Kidney (tissue), 22 donors: ENCODE measurements at places on chromosomes 2 and 18.

DNA sequence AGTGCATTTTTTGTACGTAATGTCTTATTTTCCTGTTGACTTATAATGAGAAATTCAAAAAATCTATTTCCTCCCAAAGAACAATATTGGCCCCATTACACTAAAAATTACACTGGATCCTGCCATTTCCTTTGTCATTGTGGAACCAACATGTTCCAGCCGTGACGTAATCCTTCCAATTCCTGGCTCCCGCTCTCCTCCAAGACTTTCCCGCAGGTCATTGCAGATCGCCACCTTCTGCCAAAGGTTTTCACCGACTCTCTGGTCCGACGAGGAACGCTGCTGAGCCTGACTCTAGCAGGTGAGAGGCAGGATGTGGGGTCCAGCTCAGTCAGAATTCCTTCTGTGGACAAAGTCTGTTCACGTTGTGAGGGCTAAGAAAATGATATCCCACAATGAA, 38.0 kb downstream of the PTGR3 start:
- no peak for DNase-seq

DNA sequence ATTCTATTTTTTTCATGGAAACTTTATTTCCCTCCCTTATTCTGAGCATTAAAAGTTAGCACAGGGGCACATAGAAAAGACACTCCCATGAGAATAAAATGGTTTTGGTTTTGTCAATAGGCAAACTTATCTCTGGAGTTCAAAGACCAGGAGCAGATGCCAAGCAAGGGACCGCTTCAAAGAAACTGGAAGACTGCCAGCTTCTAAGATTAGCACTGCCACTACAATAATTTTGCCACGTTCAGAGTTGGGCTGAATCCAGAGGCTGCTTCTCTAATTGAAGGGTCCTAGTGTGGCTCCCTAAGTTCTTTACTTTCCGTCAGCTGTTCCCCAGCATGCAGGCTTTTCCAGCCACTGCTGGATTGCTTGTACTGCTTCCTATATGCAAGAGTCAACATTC, 681.0 kb upstream of the GCFC2 start:
- no peak for DNase-seq

GRCh38 chr2:138030459-138030858, 66.2 kb downstream of the HNMT start:
- DNase-seq = no peak

DNA sequence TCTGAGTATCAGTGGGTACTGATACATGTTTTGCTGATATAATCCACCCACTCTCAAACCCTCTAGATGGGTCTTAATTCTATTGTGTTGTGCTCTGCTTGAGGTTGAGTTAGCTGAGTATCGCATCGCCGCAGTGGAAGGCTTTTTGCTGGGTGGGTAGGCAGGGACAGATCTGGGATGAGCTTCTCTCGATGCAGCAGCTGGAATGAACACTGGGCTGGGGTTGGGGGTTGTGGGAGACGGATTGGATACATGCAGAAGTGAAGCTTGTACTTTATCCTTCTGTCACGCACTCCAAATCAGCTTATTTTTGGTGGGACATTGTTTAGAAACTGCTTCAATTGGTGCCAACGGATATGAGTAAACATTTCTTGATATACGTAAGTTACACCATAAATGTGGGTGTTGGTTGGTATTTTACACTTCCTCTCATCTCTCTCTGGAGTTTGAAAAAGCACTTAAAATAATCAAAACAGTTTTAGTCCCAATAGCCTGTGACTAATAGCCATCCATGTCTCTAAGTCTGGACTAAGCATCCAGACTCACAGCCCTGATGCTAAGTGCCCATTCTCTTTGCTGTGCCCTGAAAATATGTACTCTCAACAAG, 107.1 kb downstream of the POLE4 start:
- no peak for DNase-seq

- no peak for DNase-seq
Observed at GRCh38 chr2:207167099-207167923, 1.6 kb upstream of the KLF7 start.

DNA sequence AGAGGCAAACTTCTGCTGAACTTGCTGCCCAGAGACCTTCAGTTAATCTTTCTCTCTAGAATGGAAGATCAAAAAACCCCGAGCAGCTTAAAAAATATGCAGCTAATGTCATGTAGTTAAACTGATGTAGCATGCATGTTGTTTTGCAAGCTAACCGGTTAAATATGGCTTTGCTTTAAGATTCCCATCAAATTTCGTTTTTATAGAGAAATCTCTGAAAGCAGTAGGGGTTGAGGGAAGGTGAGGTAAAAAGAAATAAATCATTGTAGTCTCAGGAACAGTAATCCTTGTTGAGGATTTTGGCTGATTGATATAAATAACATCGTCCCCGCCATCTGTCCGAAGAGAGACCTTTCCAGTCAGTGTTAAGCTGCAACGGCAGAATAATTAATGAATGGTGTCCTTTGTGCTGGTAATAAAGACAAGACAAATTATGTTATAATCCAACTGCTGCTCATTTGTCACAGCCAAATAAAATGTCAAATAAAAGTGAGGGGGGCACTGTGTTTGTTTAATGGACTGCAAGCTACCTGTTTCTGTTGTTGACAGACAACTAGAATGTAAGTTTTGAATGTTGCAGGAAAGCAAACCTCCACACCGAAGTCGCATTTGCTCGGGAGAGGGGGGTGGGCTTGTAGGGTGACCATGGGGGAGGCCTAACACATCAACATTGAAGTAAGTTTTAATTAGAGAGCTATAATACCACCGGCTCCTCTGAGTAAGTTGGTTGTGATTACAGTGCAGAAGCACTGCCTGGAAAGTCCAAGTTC, 555.5 kb downstream of the ARHGAP15 start:
- DNase-seq = no peak

- DNase-seq = no peak
Observed at GRCh38 chr18:77054288-77054605, 78.3 kb downstream of the MBP start.
